ENCODE measurements at places on chromosomes 6 and 20.

- no peak for DNase-seq
Observed at GRCh38 chr20:40754339-40754943, 65.4 kb upstream of the MAFB start.

GRCh38 chr20:25552977-25553376 is 32.4 kb downstream of the NINL start:
- no peak for DNase-seq

DNA sequence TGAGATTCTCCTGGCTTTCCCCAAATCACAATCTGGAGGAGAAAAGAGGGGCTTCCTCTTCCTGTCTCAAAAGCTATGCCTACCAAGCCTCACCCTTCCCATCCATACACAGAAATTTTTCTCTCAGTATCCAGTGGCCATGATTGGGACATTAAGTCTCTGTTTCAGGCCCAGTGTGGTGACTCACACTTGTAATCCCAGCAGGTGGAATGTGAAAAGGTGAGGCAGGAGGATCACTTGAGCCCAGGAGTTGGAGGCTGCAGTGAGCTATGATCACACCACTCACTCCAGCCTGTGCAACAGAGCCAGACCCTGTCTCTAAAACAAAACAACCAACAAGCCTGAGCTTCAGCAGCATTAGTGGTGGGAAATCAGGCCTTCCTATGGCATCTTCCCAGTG is 210.0 kb downstream of the OGFRL1 start:
- DNase-seq, result no peak

GRCh38 chr20:58056921-58057686 is 171.3 kb downstream of the ANKRD60 start:
- DNase-seq, result no peak

DNA sequence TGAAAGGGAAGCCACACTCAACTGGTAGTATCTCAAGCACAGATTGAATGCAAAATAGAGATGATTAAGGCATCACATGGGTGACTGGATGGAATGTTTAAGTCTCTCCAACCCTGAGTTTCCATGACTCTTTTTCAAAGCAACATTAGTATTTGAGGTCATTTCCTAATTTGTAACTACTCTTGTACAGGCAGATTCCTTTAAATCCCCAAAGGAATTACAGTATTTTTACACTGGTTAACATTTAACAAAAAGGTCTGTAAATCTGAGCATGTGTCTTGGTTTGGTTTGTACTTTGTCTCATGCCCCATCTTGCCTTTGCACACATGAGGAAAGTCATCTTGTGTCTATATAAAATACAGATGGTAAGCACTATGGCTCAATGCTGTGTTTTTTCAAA is 15.1 kb downstream of the RMND1 start:
- DNase-seq, result no peak

DNA sequence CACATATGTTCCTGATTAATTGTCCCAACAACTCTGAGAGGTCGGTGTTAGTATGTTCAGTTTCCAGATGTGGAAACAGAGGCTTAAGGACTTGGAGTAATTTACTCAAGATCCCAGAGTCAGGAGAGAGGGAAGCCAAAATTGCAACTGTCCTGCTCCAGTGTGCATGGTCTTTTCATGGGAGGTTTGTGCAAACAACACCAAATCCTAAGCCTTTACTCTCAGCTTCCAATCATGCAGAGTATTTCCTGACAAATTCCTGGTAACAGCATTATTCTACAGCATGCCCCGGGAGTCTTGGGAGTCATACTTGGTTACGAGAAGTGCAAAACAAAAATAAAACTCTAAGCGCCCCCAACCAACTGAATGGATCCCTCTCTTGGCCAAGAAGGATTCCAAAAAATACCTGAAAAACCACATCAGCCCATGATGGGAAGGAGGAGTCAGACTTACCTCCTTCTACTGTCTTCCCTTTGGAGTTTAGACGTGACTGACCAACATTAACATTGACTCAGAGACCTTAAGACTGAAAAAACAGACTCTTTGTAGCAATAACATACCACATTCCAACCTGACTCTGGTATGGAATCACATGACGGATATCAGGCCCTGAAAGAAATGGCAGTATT is 30.8 kb upstream of the PPP1R3G start:
- no peak for DNase-seq

GRCh38 chr20:63962426-63963347 is 6.5 kb upstream of the UCKL1 start:
- DNase-seq, result no peak

All from stimulated activated CD4-positive, alpha-beta T cell treated with anti-CD3 and anti-CD28 coated beads, Interleukin-2, amount 100 ng/mL, for 24 hours (primary cell).